Activated CD4-positive, CD25-positive, alpha-beta regulatory T cell treated with anti-CD3 and anti-CD28 coated beads, Interleukin-2, amount 50 U/mL, for 72 hours (primary cell): ENCODE measurements at places on chromosomes 6 and 20.

- no peak for DNase-seq
Observed at GRCh38 chr20:32941155-32941885, 62.9 kb downstream of the SUN5 start.

GRCh38 chr20:35120012-35120701 is 27.0 kb downstream of the EDEM2 start:
- DNase-seq: no peak

GRCh38 chr6:101811108-101811507 is 417.6 kb downstream of the GRIK2 start:
- DNase-seq: no peak

DNA sequence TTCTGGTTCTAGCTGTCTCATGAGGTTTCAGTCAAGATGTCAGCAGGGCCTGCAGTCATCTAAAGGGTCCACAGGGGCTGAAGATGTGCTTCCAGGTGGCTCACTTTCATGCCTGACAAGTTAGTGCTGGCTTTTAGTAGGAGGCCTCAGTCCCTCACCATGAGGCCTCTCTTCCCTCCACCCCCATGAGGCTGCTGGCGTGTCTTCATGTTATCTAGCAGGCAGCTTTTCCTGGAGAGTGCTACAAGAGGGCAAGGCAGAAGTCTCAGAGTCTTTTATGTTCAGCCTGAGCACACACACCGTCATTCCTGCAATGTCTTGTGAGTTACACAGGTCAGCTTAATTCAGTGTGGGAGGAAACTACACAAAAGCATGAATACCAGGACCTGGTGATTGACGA is 769.9 kb downstream of the HDGFL1 start:
- no peak for DNase-seq

GRCh38 chr6:83047065-83047754 is 18.4 kb downstream of the UBE3D start:
- no peak for DNase-seq
